ENCODE measurements at places on chromosomes 2 and 18. TPM values are rescaled to one million over a fixed set of nuclear protein-coding genes. Genes with fewer than 3 reads are reported as not detected.
A peak's percentile ranks its signal among the peaks of the same experiment; 100 is the strongest.

The ST8SIA3 gene
- not detected for total RNA-seq

The SULT1C2 gene
- 0.31 TPM for total RNA-seq

The PROC gene
- total RNA-seq, result 1.1 TPM

The R3HDM1 gene
- total RNA-seq, result 62.6 TPM

DNA sequence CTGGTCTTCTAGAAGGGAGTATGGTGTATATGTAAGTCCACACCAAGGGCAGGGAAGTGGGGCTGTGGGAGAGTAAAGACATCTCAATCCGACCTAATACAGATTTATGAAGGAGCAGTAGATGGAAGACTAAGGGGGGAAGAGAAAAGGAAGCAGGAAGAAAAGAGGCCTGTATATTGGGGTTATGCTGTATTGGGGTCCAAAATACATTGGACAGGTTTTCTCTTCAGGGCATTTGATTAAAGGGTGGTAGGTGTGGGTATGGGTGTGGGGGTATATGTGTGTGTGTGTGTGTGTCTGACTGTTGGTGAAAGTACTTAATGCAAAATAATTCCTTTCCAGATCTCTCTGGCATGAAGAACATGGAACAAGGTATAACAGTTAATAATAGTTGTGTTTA lies 33.6 kb upstream of the SCYGR2 start:
- DNase-seq, result no peak
- no peak overlapping the region for H3K27ac ChIP-seq
- H3K36me3 ChIP-seq, result no peaks in the 10 kb centered on the region

GRCh38 chr2:47534179-47534919 lies 131.4 kb downstream of the MSH2 start:
- no peak overlapping the region for H3K4me3 ChIP-seq
- H3K27me3 ChIP-seq, result no peaks in the 10 kb centered on the region
- H3K36me3 ChIP-seq, result no peaks in the 10 kb centered on the region
- H3K4me1 ChIP-seq, result no peaks in the 10 kb centered on the region
- DNase-seq, result no peak

DNA sequence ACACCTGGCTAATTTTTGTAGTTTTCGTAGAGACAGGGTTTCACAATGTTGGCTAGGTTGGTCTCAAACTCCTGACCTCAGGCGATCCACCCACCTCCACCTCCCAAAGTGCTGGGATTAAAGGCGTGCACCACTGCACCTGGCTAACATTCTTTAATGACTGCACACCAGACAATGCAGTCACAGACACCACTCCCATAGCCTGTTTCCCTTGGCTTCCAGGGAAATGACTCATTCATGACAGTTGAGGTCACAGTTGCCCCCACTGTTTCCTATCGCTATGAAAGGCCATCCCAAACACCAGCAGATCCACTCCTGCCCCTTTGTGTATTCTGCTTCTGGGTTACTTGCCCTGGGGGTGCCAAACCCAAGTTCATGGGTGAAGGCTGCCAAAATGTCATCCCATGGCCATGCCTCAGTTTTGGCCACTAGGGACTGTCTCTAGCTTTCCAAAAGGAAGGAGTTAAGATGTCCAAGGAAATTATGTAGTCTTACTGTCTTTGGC lies 8.7 kb downstream of the CHMP1B start:
- no peak overlapping the region for H3K27ac ChIP-seq
- H3K36me3 ChIP-seq, result no peaks in the 10 kb centered on the region
- H3K4me3 ChIP-seq, result no peak overlapping the region
- no peaks in the 10 kb centered on the region for H3K27me3 ChIP-seq

DNA sequence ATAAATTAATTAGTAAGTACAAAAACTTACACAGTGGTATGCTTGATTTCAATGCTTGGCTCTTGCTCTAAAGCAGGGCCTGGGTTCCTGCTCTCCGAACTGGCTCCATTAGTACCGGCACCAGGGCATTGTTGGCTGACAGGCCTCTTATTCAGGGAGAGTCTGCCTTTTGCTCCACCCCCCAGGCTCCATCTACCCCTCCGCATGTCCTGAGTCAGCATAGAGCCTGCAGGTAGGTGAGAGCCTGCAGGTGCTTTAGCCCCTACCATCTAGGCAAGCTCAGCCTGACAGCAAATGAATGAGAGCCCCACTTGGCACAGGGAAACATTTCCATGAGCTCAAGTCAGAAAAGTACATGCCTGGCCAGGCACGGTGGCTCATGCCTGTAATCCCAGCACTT lies 35.1 kb upstream of the EFHD1 start:
- H3K36me3 ChIP-seq, result no peaks in the 10 kb centered on the region
- no peak overlapping the region for H3K4me3 ChIP-seq
- no peaks in the 10 kb centered on the region for H3K27me3 ChIP-seq
- DNase-seq, result no peak

GRCh38 chr2:135954020-135954601 lies 31.3 kb downstream of the DARS1 start:
- no peak overlapping the region for H3K27ac ChIP-seq
- H3K27me3 ChIP-seq, result no peaks in the 10 kb centered on the region
- H3K4me1 ChIP-seq, result peaks cover 16% of the 10 kb centered on the region
- H3K36me3 ChIP-seq, result peaks cover 5% of the 10 kb centered on the region
- no peak for DNase-seq

- DNase-seq, result no peak
- H3K36me3 ChIP-seq, result no peaks in the 10 kb centered on the region
- no peak overlapping the region for H3K27ac ChIP-seq
- no peak overlapping the region for H3K4me3 ChIP-seq
- peaks cover 6% of the 10 kb centered on the region for H3K4me1 ChIP-seq
Measured at GRCh38 chr2:45826460-45826859, 175.0 kb downstream of the PRKCE start.

GRCh38 chr18:63962137-63962536 lies 7.7 kb upstream of the SERPINB8 start:
- no peak overlapping the region for H3K4me3 ChIP-seq
- H3K36me3 ChIP-seq, result no peaks in the 10 kb centered on the region
- DNase-seq, result no peak
- no peak overlapping the region for H3K27ac ChIP-seq

- H3K4me1 ChIP-seq, result no peaks in the 10 kb centered on the region
- no peak overlapping the region for H3K27ac ChIP-seq
- no peaks in the 10 kb centered on the region for H3K36me3 ChIP-seq
- DNase-seq, result no peak
- H3K27me3 ChIP-seq, result no peaks in the 10 kb centered on the region
- H3K4me3 ChIP-seq, result no peak overlapping the region
Measured at GRCh38 chr2:180819106-180819505, 161.3 kb upstream of the UBE2E3 start.

DNA sequence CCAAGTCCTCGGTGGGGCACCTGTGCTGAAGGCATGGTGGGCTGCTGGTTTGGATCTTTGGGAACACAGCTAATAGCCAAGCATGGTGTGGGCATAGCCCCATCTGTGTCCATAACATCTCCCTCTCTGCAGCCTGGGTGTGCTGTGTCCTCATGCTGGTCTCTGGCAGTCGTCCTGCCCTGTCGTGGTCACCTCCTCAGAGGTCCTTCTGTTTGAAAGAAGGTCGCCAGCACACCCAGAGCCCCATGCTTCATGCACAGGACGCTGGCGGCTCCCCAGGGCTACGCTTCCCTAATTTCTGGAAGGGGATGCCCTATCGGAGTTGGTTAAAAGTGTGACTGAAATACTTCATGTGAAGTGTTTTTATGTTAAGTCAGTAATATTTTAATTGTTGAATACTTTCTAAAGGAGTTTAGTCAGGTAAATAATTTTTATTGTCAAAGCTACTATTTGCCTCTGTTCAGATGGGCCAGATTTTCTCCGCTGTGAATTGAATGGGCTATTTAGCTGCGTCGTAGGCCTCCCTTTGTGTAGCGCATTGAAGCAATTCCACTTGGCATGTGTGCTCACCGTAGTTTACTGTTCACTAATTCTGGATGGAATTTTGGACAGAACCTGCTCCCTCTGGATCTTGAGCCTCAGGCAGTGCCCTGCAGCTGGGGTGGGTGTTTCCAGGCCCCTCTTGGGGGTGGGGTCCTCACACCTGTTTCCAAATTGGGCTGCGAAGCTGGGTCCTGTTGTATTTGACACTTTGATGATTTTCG lies 81.9 kb downstream of the WDSUB1 start:
- no peaks in the 10 kb centered on the region for H3K27me3 ChIP-seq
- H3K4me3 ChIP-seq, result no peak overlapping the region
- no peak overlapping the region for H3K27ac ChIP-seq
- DNase-seq, result no peak

- DNase-seq, result no peak
- no peak overlapping the region for H3K27ac ChIP-seq
- no peak overlapping the region for H3K4me3 ChIP-seq
- no peaks in the 10 kb centered on the region for H3K27me3 ChIP-seq
- H3K36me3 ChIP-seq, result no peaks in the 10 kb centered on the region
Measured at GRCh38 chr18:34729264-34729663, 19.2 kb downstream of the DTNA start.

GRCh38 chr2:203347375-203347774 lies 19.2 kb downstream of the ABI2 start:
- H3K27me3 ChIP-seq, result no peaks in the 10 kb centered on the region
- no peak overlapping the region for H3K4me3 ChIP-seq
- peaks cover 8% of the 10 kb centered on the region for H3K4me1 ChIP-seq
- H3K27ac ChIP-seq, result no peak overlapping the region
- H3K36me3 ChIP-seq, result no peaks in the 10 kb centered on the region

DNA sequence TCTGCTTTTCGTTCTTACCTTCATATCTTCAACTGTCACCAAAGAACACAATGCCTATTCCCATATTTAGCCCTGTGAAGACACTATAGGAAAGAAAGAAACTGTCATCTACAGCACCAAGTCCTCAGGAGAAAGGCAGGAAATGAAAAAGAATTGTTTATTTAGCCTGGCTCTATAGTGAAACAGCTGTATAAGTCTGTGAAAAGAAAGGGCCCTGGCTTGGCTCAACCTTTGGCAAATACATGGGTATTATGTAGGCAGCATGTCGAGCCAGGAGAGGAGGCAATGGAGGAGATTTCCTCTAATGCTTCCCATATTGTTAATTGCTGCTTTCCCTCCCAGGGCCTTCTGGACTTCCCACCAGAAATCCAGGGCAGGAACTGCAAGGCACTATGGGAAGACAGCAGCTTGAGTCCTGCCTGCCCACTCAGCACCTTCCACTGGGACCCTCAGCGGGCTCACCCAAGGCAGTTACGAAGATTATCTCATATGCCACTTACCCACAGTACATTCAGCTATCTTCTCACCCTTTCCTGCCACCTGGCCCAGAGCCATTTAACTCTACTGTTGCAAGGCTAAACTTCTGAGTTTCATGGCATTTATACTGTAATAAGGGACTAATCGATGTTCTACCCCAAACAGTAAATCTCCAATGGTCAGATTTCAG lies 30.1 kb downstream of the SLC8A1 start:
- no peaks in the 10 kb centered on the region for H3K36me3 ChIP-seq
- H3K4me1 ChIP-seq, result no peaks in the 10 kb centered on the region
- H3K27me3 ChIP-seq, result no peaks in the 10 kb centered on the region
- H3K27ac ChIP-seq, result no peak overlapping the region
- H3K4me3 ChIP-seq, result no peak overlapping the region
- no peak for DNase-seq

GRCh38 chr2:1548910-1549673 lies 135.8 kb downstream of the TPO start:
- no peaks in the 10 kb centered on the region for H3K27me3 ChIP-seq
- no peaks in the 10 kb centered on the region for H3K36me3 ChIP-seq
- H3K4me3 ChIP-seq, result no peak overlapping the region
- no peak for DNase-seq
- peak overlapping the region; percentile 66 for H3K27ac ChIP-seq
- H3K4me1 ChIP-seq, result peaks cover 26% of the 10 kb centered on the region

GRCh38 chr2:9424447-9425164 lies 1.2 kb downstream of the CPSF3 start:
- H3K27me3 ChIP-seq, result no peaks in the 10 kb centered on the region
- H3K4me1 ChIP-seq, result peaks cover 13% of the 10 kb centered on the region
- no peak for DNase-seq
- peak overlapping the region; percentile 99 for H3K4me3 ChIP-seq

GRCh38 chr2:115976916-115977315 lies 1534.5 kb downstream of the DPP10 start:
- no peaks in the 10 kb centered on the region for H3K36me3 ChIP-seq
- H3K4me3 ChIP-seq, result no peak overlapping the region
- H3K27me3 ChIP-seq, result no peaks in the 10 kb centered on the region
- no peaks in the 10 kb centered on the region for H3K4me1 ChIP-seq

DNA sequence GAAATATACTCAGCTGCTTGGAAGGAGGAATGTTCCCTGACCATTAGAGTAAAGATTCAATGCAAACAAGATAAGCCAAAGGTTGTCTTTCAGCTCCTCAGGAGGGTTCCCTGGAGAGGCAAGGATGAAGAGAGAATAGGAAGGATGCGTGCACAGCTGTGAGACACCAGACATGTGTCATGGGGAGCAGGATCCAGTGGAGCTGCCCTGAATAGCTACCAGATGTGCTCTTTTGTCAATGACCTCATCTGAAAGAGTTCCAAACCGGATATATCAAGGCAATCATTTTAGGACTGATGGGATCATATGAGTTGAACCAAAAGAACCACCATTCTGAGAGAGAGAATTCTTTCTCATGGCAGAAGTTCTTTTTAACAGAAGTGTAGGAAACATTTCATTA lies 490.6 kb downstream of the IRS1 start:
- H3K36me3 ChIP-seq, result no peaks in the 10 kb centered on the region
- no peaks in the 10 kb centered on the region for H3K4me1 ChIP-seq
- H3K4me3 ChIP-seq, result no peak overlapping the region
- no peak for DNase-seq
- no peaks in the 10 kb centered on the region for H3K27me3 ChIP-seq

- H3K4me1 ChIP-seq, result peaks cover 16% of the 10 kb centered on the region
- DNase-seq, result no peak
- no peak overlapping the region for H3K27ac ChIP-seq
Measured at GRCh38 chr2:163723881-163724280, 11.9 kb downstream of the FIGN start.

DNA sequence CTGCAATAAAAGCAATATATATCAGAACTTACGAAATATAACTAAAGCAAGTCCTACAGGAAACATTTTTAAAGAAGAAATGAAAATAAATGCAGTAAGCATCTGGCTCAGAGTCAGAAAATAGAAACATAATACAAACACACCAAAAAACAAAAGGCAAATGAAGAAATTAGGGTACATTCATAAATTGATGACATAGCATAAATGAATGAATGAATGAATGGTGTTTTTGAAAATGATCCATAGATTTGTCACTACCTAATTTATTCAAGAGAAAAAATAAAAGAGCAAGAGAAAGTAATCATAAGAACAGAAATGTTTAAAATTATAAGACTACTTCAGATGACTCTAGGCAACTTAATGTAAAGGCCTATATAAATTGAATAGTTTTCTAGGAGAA lies 226.1 kb upstream of the CDH20 start:
- H3K27me3 ChIP-seq, result no peaks in the 10 kb centered on the region
- H3K27ac ChIP-seq, result no peak overlapping the region
- H3K4me3 ChIP-seq, result no peak overlapping the region
- DNase-seq, result no peak

- H3K27ac ChIP-seq, result no peak overlapping the region
- H3K36me3 ChIP-seq, result no peaks in the 10 kb centered on the region
- H3K4me1 ChIP-seq, result no peaks in the 10 kb centered on the region
- no peak overlapping the region for H3K4me3 ChIP-seq
Measured at GRCh38 chr2:107681936-107682335, 144.8 kb upstream of the RGPD4 start.

GRCh38 chr2:99504844-99505584 lies 15.2 kb upstream of the REV1 start:
- no peaks in the 10 kb centered on the region for H3K4me1 ChIP-seq
- no peaks in the 10 kb centered on the region for H3K36me3 ChIP-seq
- H3K27ac ChIP-seq, result no peak overlapping the region
- H3K4me3 ChIP-seq, result no peak overlapping the region
- no peak for DNase-seq
- peaks cover 2% of the 10 kb centered on the region for H3K27me3 ChIP-seq

GRCh38 chr2:225895126-225895525 lies 495.6 kb downstream of the NYAP2 start:
- no peak overlapping the region for H3K4me3 ChIP-seq
- H3K27ac ChIP-seq, result no peak overlapping the region
- no peaks in the 10 kb centered on the region for H3K27me3 ChIP-seq
- 0 out of 2 replicates have a peak, but pooled peaks cover 3% of the 10 kb centered on the region for H3K4me1 ChIP-seq

- no peak overlapping the region for H3K27ac ChIP-seq
- H3K36me3 ChIP-seq, result no peaks in the 10 kb centered on the region
- no peaks in the 10 kb centered on the region for H3K4me1 ChIP-seq
Measured at GRCh38 chr18:47968006-47968676, 37.7 kb upstream of the SMAD2 start.
